Fibroblast of the aortic adventitia (primary cell): ENCODE measurements at places on chromosomes 2 and 18. TPM values are rescaled to one million over a fixed set of nuclear protein-coding genes. Genes with fewer than 3 reads are reported as not detected.

CDK15 gene
- 4.5 and 7.0 TPM in 2 replicates for total RNA-seq

ITPRID2 gene
- total RNA-seq = 101 and 286 TPM in 2 replicates

ARHGAP25 gene
- 0.36 and 2.2 TPM in 2 replicates for total RNA-seq

TEKT4 gene
- total RNA-seq = not detected in 2 replicates

PTGR3 gene
- 14.2 and 43.3 TPM in 2 replicates for total RNA-seq

EPB41L3 gene
- total RNA-seq = 28.0 and 37.3 TPM in 2 replicates

GPR39 gene
- 0.41 and 12.7 TPM in 2 replicates for total RNA-seq

RNMT gene
- total RNA-seq = 30.0 and 65.0 TPM in 2 replicates

DCDC2C gene
- total RNA-seq = not detected in 2 replicates

NCKAP5 gene
- 1.7 and 4.4 TPM in 2 replicates for total RNA-seq

FSIP2 gene
- 0.98 and 1.6 TPM in 2 replicates for total RNA-seq

DCAF17 gene
- total RNA-seq = 9.0 and 34.7 TPM in 2 replicates

IL1B gene
- total RNA-seq = 2.4 TPM in 1 of 2 replicates, not detected in the other

FAM237A gene
- not detected in 2 replicates for total RNA-seq

SLC16A14 gene
- total RNA-seq = 0.49 and 1.4 TPM in 2 replicates

ZNF397 gene
- 20.5 and 26.2 TPM in 2 replicates for total RNA-seq

TMEM127 gene
- 18.6 and 31.6 TPM in 2 replicates for total RNA-seq

TNFAIP6 gene
- 47.3 and 51.9 TPM in 2 replicates for total RNA-seq

KCNE4 gene
- 4.1 and 22.2 TPM in 2 replicates for total RNA-seq

GPR55 gene
- total RNA-seq = under 0.01 TPM in 1 of 2 replicates, not detected in the other

EPAS1 gene
- 41.5 and 45.6 TPM in 2 replicates for total RNA-seq

SELENOI gene
- total RNA-seq = 13.1 and 14.6 TPM in 2 replicates

NYAP2 gene
- total RNA-seq = not detected in 2 replicates

GRHL1 gene
- total RNA-seq = 1.3 TPM in 1 of 2 replicates, not detected in the other

RFTN2 gene
- total RNA-seq = 6.4 and 16.4 TPM in 2 replicates

BMP10 gene
- not detected in 2 replicates for total RNA-seq

ZNF638 gene
- total RNA-seq = 123 and 280 TPM in 2 replicates

AQP12A gene
- total RNA-seq = not detected in 2 replicates

CFAP65 gene
- not detected in 2 replicates for total RNA-seq

SLC9A4 gene
- total RNA-seq = not detected in 2 replicates

POTEC gene
- total RNA-seq = under 0.01 TPM in 1 of 2 replicates, not detected in the other

GNLY gene
- not detected in 2 replicates for total RNA-seq

PLEK gene
- under 0.01 TPM in 1 of 2 replicates, not detected in the other for total RNA-seq

GKN2 gene
- total RNA-seq = not detected in 2 replicates

ANKRD44 gene
- total RNA-seq = 2.5 and 29.2 TPM in 2 replicates

PLA2R1 gene
- 25.0 and 27.0 TPM in 2 replicates for total RNA-seq

AGBL5 gene
- total RNA-seq = 17.5 and 25.3 TPM in 2 replicates

EIF2AK3 gene
- 31.5 and 92.3 TPM in 2 replicates for total RNA-seq

SLC4A3 gene
- 2.5 and 14.7 TPM in 2 replicates for total RNA-seq

SERPINB11 gene
- not detected in 2 replicates for total RNA-seq

EIF5B gene
- 17.3 and 27.1 TPM in 2 replicates for total RNA-seq

NPPC gene
- not detected in 2 replicates for total RNA-seq

ALPI gene
- not detected in 2 replicates for total RNA-seq

MBD5 gene
- 41.4 and 47.0 TPM in 2 replicates for total RNA-seq

IGFBP5 gene
- total RNA-seq = 334 and 616 TPM in 2 replicates

POTEI gene
- not detected in 2 replicates for total RNA-seq
